ENCODE measurements at places on chromosomes 12 and 14. TPM values are rescaled to one million over a fixed set of nuclear protein-coding genes. Genes with fewer than 3 reads are reported as not detected.

DNA sequence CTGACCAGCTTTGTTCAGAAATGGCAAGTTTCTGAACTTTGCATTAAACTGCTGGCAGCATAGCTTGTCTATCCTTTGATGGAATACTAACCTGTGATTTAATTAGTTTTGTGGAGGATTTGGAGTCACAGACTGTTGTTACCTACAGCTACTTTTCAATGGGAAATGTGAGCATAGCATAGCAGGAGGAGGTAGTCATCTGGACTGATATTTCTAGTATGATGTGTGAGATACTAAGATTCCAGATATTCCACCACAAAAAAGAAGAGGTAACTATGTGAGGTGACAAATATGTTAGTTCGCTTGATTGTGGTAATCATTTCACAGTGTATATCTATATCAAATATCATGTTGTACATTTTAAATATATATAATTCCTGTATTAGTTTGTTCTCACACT is 833.0 kb downstream of the SLC6A15 start:
- DNase-seq, result no peak
- no peak overlapping the region for H3K27ac ChIP-seq
- H3K27me3 ChIP-seq, result no peaks in the 10 kb centered on the region
- H3K36me3 ChIP-seq, result no peaks in the 10 kb centered on the region
- H3K4me3 ChIP-seq, result no peak overlapping the region
- H3K4me1 ChIP-seq, result no peaks in the 10 kb centered on the region

DNA sequence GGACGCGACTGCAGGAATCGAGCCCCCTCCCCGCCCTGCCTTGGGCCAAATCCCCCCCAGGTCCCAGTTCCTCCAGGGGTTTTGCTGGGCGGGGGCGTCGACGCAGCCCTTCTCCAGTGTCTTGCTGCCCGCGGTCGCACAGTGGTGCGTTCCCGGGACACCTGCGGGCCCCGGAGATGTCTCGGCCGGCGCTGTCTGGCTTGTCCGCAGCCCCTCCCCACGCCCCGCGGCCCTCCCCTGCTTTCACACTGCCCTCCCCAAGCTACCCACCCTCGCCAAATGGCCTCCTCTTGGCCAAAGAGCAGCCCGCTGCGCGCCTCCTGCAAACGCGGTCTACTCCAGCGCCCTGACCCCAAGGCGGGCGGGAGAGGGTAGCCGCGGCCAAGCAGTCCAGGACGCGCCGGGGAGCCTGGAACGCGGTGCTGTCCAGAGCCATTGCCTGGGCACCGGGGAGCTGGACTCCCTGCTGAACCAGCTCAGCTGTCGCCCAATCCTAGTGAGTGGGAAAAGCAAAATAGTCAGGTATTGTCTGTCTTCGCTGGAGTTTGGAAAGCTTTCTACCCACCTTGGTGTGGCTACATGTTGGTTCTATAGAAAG is 122.0 kb downstream of the AACS start:
- H3K4me1 ChIP-seq, result peaks cover 8% of the 10 kb centered on the region
- H3K4me3 ChIP-seq, result peak overlapping the region; percentile 9
- DNase-seq, result no peak

DNA sequence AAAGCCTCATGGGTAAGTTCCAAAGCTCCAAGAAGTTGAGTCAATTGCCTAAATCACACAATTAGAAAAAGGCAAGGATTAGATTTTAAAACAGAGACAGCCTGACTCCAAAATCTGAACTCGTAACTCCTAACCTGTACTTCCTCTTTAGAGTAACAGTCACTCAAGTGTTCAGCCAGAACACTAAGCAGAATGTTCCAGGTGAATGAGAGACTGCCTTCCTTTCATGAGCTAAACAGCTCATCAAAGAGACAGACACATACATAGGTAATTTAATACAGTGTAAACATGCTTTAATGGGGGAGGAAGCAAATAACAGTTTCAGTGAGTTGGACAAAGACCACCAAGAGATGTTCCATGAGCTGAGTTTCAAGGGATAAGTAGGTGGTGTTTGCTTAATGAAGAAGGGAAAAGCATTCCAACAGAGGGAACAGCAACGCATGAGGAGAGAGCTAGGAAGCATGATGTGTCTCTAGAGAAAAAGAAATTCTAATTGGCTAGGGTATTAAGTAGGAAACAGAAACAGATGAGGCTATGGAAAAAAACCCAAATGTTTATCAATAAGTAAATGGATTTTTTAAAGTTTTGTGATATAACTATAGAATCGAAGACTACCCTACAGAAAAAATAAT is 403.9 kb downstream of the MED13L start:
- H3K27me3 ChIP-seq, result no peaks in the 10 kb centered on the region
- no peaks in the 10 kb centered on the region for H3K4me1 ChIP-seq
- no peaks in the 10 kb centered on the region for H3K36me3 ChIP-seq
- no peak overlapping the region for H3K4me3 ChIP-seq
- no peak for DNase-seq

Gene PTCSC3
- 2.9 TPM for total RNA-seq

- H3K27ac ChIP-seq, result peak overlapping the region; percentile 76
- DNase-seq, result no peak
- H3K4me1 ChIP-seq, result peaks cover 3% of the 10 kb centered on the region
- H3K4me3 ChIP-seq, result no peak overlapping the region
- H3K27me3 ChIP-seq, result no peaks in the 10 kb centered on the region
Measured at GRCh38 chr12:52026263-52026662, 19.5 kb downstream of the TAMALIN start.

Gene BCAT1
- 131 TPM for total RNA-seq

DNA sequence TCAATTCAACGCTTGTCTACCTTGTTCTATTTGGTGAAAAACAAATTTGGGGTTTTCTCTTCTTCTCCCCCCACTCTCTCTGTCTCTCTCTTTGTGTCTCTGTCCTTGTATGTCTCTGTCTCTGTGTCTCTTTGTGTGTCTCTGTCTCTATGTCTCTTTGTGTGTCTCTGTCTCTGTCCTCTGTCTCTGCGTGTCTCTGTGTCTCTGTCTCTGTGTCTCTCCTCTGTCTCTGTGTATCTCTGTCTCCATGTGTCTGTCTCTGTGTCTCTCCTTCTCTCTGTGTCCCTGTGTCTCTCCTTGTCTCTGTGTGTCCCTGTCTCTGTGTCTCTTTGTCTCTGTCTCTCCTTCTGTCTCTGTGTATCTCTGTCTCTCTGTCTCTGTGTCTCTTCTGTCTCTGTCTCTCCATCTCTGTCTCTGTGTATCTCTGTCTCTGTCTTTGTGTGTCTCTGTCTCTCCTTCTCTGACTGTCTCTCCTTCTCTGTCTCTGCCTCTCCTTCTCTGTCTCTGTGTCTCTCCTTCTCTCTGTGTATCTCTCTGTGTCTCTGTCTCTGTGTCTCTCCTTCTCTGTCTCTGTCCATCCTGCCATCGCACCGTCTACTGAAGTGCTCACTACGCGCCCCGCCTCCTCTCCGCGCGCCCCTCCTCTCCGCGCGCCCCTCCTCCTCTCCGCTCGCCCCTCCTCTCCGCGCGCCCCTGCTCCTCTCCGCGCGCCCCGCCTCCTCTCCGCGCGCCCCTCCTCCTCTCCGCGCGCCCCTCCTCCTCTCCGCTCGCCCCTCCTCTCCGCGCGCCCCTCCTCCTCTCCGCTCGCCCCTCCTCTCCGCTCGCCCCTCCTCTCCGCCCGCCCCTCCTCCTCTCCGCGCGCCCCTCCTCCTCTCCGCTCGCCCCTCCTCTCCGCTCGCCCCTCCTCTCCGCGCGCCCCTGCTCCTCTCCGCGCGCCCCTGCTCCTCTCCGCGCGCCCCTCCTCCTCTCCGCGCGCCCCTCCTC is 12.8 kb downstream of the LRCOL1 start:
- H3K4me1 ChIP-seq, result peaks cover 17% of the 10 kb centered on the region
- DNase-seq, result no peak
- H3K4me3 ChIP-seq, result no peak overlapping the region
- H3K27me3 ChIP-seq, result peaks cover 41% of the 10 kb centered on the region
- H3K36me3 ChIP-seq, result no peaks in the 10 kb centered on the region
- H3K27ac ChIP-seq, result no peak overlapping the region

DNA sequence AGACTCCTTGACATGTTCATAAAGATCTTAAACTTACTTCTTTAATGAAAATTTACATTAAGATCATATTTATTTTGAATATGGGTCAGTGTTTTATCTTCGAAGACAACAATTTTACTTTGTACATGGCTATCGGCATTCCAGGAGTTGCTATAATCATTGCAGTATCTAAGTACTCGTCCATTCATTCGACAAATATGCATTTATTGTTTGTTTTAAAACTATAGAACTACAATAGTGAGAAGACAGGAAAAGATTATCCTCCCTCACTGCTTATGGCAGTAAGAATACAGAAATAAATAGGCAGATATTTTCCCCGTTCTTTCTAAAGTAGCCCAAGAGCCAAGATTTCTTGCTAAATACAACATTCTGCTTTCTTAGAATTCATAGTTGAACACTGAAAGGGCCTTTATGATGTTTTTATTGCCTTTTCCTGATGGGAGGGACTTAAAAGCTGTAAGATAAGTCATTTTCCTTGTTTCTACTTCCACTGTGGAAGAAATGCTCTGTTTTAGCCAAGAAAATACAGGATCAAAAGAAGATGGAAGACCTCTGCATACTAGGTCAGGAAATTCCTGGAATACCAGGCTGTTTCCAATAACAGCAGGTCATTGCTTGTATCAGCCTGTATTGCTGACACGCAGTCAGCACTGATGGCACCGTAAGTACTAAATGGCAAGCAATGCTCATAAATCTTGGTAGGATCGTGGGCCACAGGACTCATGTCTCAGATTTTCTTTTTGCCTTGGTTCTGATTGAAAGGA is 521.0 kb upstream of the ATP2B1 start:
- no peak overlapping the region for H3K4me3 ChIP-seq
- H3K4me1 ChIP-seq, result no peaks in the 10 kb centered on the region
- H3K27me3 ChIP-seq, result no peaks in the 10 kb centered on the region
- H3K27ac ChIP-seq, result no peak overlapping the region
- no peaks in the 10 kb centered on the region for H3K36me3 ChIP-seq

GRCh38 chr14:39734306-39734705 is 302.1 kb upstream of the FBXO33 start:
- no peaks in the 10 kb centered on the region for H3K27me3 ChIP-seq
- H3K4me1 ChIP-seq, result no peaks in the 10 kb centered on the region
- H3K4me3 ChIP-seq, result no peak overlapping the region
- no peaks in the 10 kb centered on the region for H3K36me3 ChIP-seq

GRCh38 chr14:99733211-99733539 is 49.1 kb downstream of the CYP46A1 start:
- DNase-seq, result no peak
- H3K4me3 ChIP-seq, result no peak overlapping the region
- H3K27ac ChIP-seq, result peak overlapping the region; percentile 15
- peaks cover 8% of the 10 kb centered on the region for H3K4me1 ChIP-seq

GRCh38 chr14:103522649-103523574 is at the start of gene CKB:
CKB (minus strand) TSS chr14:103522830; CDS start chr14:103522493, 337 bp downstream.
- peaks cover 32% of the 10 kb centered on the region for H3K4me1 ChIP-seq
- H3K4me3 ChIP-seq, result peak within 1 kb of the TSS; percentile 57
- H3K36me3 ChIP-seq, result no peaks in the 10 kb centered on the region
- peak within 1 kb of the TSS; percentile 29 for H3K27ac ChIP-seq
- no peak for DNase-seq

Gene TROAP
- total RNA-seq, result 8.0 TPM

- no peaks in the 10 kb centered on the region for H3K27me3 ChIP-seq
- no peak overlapping the region for H3K4me3 ChIP-seq
- H3K4me1 ChIP-seq, result no peaks in the 10 kb centered on the region
Measured at GRCh38 chr12:75656648-75657047, 145.2 kb upstream of the KRR1 start.

Measured in left lung (tissue), 14 donors.